ENCODE measurements at places on chromosomes 4 and X.

- DNase-seq, result no peak
Measured at GRCh38 chrX:39452401-39452800, 645.4 kb downstream of the BCOR start.

DNA sequence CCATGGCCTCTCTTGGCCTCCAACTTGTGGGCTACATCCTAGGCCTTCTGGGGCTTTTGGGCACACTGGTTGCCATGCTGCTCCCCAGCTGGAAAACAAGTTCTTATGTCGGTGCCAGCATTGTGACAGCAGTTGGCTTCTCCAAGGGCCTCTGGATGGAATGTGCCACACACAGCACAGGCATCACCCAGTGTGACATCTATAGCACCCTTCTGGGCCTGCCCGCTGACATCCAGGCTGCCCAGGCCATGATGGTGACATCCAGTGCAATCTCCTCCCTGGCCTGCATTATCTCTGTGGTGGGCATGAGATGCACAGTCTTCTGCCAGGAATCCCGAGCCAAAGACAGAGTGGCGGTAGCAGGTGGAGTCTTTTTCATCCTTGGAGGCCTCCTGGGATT lies 8.0 kb downstream of the CLDN2 start:
- DNase-seq, result no peak

DNA sequence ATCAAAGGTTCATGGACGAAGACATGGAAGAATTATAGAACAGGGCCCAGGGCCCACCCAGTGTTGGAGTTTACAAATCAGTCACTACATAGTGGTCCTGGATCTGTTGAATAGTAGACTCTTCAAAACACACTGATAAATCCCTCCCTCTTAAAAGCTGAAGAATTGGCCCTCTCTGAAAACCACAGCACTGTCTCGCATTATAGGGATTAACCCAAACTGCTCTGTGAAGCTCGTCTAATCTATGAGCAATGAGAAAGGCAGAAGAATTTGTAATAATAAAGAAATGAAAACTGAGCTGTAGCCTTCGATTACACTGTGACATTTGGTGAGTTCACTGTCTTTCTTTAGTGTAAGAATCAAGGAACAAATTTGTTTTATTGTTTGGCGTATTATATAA lies 92.5 kb upstream of the ZFP42 start:
- no peak for DNase-seq

DNA sequence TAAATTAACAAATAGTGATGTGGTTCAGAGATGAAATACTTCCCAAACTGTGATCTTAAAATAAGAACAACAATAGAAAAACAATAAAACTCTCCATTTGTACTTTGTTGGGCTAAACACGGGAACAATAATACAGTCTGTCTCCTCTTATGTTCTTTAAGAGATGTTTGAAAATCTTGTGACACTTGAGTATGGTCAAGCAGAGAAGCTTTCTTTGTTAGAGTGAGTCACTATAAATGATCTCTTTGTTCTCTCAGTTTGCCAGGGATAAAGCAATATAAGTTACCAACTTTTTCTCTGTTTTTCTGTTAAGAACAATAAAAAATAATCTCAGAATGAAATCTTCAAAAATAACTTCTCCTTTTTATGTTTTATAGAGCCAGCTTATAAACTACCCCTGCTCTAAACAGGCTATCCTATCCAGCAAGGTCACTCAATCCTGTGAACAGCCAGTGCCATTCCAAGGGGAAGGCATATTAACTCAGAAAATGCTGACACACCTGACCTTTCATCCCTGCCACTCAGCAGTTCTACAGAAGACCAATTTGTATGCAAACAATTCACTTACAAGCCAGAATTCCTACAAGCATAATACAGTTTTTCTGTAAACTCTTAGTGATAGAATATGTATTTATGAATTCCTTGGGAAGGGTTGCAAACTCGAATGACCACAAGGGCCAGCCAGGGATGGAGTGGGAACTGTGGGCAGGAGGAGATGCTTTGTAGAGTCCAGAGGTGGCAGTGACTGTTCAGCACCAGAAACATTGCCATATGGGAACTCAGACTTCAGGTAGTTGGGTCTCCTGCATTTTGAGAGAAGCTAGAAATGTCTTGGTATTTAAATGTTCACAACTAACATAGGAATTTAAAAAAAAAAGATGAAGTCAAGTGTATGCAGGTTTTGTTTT lies 52.2 kb downstream of the AFM start:
- DNase-seq, result no peak

GRCh38 chrX:19904778-19905367 lies 17.5 kb upstream of the SH3KBP1 start:
- DNase-seq, result peak; percentile 47

GRCh38 chr4:118221227-118221800 lies 131.5 kb downstream of the PRSS12 start:
- no peak for DNase-seq

GRCh38 chrX:13759152-13759718 lies 24.7 kb downstream of the OFD1 start:
- DNase-seq, result no peak

GRCh38 chrX:136784231-136784630 lies 3.5 kb upstream of the ARHGEF6 start:
- no peak for DNase-seq

- no peak for DNase-seq
Measured at GRCh38 chr4:140944199-140944515, 188.0 kb upstream of the TBC1D9 start.
